HFFc6 (cell line): ENCODE measurements at places on chromosomes 3 and 15. TPM values are rescaled to one million over a fixed set of nuclear protein-coding genes. Genes with fewer than 3 reads are reported as not detected.

DNA sequence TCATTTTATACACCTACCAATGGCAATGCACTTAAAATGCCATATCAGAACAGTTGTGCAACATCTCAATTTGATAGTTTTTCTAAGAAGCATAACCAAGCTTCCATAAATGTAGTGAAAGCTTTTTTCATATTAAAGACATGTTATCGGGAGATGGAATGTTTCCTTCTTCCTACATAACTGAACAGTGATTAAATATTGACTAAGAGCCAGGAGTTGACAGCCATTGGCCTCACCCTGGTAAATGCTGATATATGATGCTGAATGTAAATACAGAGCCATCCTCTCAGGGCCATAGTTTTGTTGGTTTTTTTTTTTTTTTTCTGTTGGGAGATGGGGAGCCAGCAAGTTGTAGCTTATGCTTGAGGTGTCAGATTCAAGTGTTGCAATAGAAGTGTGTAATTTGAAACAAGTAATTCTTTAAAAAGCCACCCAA, 203.3 kb upstream of the IL12A start:
- no peak for DNase-seq

DNA sequence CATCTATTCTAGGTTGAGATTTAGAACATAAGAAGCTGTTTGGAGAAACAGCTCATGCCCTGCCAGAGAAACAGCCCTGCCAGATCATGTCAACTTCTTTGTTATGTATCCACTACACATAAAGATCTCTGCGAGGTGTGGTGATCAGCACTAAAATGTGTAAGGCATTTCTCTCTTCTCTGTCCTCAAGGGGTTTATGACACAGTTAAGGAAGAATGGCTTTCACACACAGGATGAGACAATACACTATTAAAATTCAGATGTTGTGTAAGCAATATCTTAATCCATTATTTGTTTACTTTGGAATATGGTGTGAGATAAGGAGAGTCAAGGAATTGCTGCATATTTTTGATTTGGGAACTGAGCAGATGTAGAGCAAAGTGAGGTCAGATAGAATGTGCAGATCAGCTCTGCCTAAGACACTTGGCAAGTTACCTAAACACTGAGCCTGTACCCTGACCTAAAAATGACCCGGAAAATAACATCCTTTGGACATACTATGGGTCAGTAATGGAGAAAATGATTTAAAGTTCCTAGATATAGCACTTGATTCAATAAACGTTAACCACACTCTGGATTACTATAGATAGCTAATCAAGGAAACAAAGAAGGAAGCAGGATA, 434.7 kb upstream of the PDZRN3 start:
- DNase-seq = no peak

DNA sequence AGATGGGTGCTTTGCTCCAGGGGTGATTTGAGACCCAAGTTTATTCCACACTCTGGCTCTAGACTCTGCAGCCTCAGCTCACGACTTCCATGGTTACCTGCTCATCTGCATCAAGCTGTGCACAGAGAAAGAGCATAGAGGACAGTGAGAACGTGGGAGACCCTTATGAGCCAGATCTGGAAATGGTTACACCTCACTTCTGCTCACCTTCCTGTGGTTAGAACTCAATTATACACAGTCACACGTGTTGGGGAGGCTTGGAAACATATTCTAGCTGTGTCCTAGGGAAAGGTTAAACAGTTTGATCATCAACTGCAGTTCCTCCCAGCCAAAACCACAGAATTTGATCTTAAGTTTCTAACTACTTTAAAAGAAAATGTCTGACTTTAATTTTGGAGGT, 1.8 kb downstream of the FETUB start:
- DNase-seq = no peak

DNA sequence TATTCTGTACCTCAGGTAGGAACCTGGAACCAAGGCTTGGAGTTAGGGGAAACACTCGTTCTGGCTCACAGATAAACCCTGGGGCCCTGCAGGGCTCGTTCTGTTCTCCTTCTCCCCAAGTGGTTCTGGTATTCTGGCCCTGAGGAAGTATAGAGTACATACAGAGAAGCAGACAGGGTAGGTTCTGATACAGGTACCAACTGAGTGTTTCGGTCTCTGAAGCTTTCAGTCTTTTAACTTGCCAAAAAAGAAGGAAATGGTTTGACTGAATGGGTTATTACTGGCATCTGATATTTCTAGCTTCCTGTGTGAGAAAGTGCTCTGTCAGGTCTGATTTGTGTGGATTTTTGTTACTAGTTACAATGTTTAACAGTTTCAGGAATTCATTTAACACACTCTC, 67.3 kb downstream of the UBE2E2 start:
- DNase-seq = no peak

GRCh38 chr3:72242326-72242725, 457.4 kb upstream of the PROK2 start:
- no peak for DNase-seq

- no peak for DNase-seq
These were observed 1.0 kb downstream of the TAMM41 start for GRCh38 chr3:11845651-11846050.

DNA sequence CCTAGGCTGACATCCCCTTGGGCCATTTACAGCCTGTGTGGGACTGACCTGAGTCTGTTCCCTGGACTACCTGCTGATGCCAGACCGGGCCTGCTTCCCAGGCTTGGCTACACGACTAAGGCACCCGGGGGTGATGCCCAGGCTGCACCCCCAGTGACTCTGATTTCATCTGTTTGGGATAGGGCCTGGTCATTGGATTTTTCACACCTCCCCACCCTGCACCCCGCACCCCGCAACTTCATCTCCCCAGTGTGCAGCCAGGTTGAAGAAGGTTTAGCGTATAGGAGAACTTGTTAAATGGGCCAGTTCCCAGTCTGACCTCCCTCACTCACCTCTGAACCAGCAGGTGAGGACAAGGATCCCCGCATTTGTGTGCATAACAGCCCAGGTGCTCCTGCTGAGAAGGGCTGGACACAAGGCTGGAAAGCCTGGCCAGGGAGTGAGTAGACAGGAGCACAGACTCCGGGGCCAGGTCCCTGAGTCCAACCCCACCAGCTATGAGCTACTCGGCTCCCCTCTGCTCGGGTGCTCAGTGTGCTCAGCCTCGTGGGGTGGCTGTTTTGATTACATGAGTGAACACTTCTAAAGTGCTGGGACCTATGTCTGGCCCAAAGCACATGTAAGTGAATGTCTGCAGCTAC, 18.5 kb downstream of the SLC6A20 start:
- DNase-seq = no peak

DNA sequence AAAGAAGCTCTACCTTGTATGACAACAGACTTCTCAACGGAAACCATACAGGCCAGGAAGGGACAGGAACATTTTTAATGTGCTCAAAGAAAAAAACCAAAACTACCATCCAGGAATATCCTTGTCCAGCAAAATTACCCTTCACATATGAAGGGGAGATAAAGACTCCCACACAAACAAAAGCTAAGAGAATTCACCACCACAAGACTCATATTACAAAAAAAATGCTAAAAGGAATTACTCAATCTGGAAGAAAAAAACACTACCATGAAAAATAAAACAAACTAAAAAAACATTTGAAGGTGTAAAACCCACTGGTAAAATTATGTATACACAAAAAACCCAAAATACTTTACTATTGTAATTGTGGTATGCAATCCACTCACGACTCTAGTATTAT, 57.2 kb downstream of the DLG1 start:
- DNase-seq = no peak

- no peak for DNase-seq
These were observed 6.4 kb downstream of the GNAI2 start for GRCh38 chr3:50242381-50242770.

GRCh38 chr3:36924744-36925521, 19.9 kb downstream of the TRANK1 start:
- no peak for DNase-seq

GRCh38 chr3:164004205-164004604, 1074.1 kb downstream of the SI start:
- DNase-seq = no peak

DNA sequence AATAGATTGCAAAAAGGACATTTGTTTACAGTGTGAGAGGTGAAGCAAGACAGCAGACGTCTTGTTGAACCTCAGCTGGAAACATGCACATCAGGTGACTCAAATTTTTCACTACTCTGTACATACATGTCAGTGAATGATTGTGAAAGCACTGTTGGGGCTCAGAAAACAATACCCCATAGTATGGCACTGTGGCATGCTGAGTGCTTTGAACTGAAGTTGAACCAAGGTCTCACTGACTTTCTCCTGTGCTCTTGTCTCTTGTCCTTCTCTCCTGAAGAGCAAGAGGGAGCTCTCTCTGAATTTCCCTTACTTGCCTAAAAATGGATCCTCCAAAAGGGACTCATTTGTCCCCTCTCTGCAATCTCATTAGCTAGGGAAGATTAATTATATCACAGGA, 24.5 kb upstream of the NEDD4 start:
- DNase-seq = no peak

GRCh38 chr3:66037986-66038369, 740 bp downstream of the MAGI1 start:
- no peak for DNase-seq

- no peak for DNase-seq
These were observed 156.0 kb downstream of the CHL1 start for GRCh38 chr3:352599-352998.

GRCh38 chr3:52752045-52752660, 18.6 kb downstream of the NEK4 start:
- no peak for DNase-seq

- no peak for DNase-seq
These were observed 25.0 kb downstream of the IRAK2 start for GRCh38 chr3:10189557-10190354.

DNA sequence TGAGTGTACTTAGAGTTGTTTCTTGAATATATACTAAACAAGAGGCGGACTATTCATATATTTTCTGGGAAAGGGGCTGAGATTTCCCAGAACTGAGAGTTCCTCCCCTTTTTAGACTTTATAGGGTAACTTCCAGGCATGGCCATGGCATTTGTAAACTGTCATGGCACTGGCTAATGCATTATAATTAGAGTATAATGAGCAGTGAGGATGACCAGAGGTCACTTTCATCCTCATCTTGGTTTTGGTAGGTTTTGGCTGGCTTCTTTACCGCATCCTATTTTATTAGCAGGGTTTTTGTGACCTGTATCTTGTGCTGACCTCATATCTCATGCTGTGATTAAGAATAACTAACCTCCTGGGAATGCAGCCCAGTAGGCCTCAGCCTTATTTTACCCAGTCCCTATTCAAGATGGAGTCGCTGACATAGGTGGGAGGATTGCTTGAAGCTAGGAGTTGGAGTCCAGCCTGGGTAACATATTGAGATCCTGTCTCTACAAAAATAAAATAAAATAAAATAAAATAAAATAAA, 91.4 kb downstream of the MOBP start:
- no peak for DNase-seq

DNA sequence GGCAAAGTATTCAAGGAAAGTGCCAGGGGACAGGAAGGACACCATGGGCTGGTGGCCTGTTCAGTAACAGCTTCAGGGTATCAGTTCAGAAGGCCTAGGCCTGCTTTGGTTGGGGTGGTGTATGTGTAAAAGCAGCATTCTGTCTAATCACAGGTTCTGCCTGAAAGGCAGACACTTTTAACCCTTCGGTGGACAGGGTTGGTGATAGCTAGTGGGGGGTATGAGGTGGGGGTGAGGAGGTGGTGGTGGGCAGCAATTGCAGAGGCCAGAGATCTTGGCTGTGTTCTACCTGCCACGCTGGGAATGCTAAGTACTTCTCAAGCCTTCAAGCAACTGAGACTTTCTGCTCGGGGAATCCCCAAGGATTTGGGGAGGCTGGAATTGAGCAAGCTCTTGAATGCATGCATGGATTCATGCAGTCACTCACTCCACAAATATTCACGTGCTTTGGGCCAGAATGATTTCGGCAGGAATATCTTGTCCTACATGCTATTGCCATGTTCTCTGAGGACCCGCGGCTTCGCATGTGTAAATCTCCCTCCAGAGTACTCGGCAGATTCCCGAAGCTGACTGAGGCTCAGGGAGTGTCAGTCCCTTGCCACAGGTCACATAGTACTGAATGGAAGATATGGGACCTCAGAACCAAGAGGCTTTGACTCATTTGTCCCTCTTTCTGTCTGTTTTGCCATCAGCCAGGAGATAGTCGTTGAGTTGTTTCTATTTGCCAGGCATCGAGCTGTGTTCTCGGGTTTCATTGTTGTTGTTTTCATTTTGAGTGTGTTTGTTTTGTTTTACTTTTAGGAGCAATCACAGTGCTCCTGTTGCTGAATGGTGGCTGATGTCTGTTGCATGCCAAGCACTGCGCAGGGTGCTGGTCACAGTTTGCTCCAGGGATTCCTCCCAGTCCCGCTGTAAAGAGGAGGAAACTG, 65.5 kb downstream of the SMAD3 start:
- no peak for DNase-seq

- DNase-seq = no peak
These were observed 393.1 kb upstream of the ATP11B start for GRCh38 chr3:182399978-182400737.

GRCh38 chr15:75646944-75647364, 758 bp upstream of the SNX33 start:
- no peak for DNase-seq

DNA sequence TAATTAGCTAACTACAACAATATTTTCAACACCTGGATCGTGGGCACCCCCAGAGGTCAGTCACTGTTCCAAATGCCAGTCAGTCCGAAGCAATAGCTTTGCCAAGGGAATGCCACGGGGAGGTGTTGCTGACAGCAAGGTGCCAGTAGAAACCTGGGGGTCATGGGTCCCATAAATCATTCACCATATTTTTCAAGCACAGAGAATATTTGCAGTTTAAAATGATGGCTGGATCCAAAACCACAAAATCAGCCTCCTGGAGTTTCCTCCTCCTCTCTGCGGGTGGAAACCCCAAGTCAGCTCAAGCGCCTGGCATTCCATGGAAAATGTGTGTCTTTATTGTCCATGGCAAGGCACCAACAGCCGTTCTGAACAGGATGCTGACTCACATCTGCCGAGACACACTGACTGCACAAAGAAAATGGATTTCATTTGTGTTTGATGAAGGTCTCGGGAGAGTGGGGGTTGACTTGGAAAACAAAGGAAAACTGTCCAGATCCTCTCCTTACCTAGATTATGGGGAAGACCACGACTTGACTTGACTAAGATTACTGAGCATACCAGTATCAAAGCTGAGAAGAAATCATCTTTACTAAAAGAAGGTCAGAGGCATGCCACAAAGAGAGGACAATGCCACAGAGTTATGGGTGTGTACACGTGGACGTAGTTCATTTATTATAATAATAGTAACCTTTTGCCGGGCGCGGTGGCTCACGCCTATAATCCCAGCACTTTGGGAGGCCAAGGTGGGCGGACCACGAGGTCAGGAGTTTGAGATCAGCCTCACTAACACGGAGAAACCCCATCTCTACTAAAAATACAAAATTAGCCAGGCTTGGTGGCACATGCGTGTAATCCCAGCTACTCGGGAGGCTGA, 26.4 kb downstream of the ANXA2 start:
- peak; percentile 98 for DNase-seq

GRCh38 chr3:124559846-124560574, 170.2 kb upstream of the UMPS start:
- DNase-seq = peak; percentile 78

- DNase-seq = no peak
These were observed 50.4 kb upstream of the GYG1 start for GRCh38 chr3:148940983-148941382.

Gene UBE2E2
- total RNA-seq = 40.3 to 47.9 TPM (median 46.9 TPM) in 3 replicates

Gene ZNF619
- total RNA-seq = 3.0 to 4.8 TPM (median 3.1 TPM) in 3 replicates

Gene MRPS25
- 32.5 to 45.6 TPM (median 33.6 TPM) in 3 replicates for total RNA-seq

Gene PDCD7
- total RNA-seq = 18.5 to 26.7 TPM (median 23.2 TPM) in 3 replicates

Gene STRIT1
- not detected in 3 replicates for total RNA-seq

Gene MCF2L2
- total RNA-seq = not detected in 3 replicates

Gene GPR160
- 0.13 to 0.27 TPM (median 0.23 TPM) in 3 replicates for total RNA-seq

Gene IL5RA
- not detected in 3 replicates for total RNA-seq

Gene GABRA5
- total RNA-seq = 2.5 to 6.9 TPM (median 4.9 TPM) in 3 replicates

Gene GUCA1C
- total RNA-seq = not detected in 3 replicates

Gene TMCO5A
- not detected in 3 replicates for total RNA-seq

Gene ATP10A
- total RNA-seq = 28.2 to 34.6 TPM (median 30.3 TPM) in 3 replicates

Gene SPTBN5
- total RNA-seq = 0.30 to 0.36 TPM (median 0.33 TPM) in 3 replicates
